ENCODE measurements at places on chromosomes 2 and 18.
A peak's percentile ranks its signal among the peaks of the same experiment; 100 is the strongest.

- no peak for DNase-seq
These were observed 3.0 kb downstream of the LBH start for GRCh38 chr2:30234180-30234971.

DNA sequence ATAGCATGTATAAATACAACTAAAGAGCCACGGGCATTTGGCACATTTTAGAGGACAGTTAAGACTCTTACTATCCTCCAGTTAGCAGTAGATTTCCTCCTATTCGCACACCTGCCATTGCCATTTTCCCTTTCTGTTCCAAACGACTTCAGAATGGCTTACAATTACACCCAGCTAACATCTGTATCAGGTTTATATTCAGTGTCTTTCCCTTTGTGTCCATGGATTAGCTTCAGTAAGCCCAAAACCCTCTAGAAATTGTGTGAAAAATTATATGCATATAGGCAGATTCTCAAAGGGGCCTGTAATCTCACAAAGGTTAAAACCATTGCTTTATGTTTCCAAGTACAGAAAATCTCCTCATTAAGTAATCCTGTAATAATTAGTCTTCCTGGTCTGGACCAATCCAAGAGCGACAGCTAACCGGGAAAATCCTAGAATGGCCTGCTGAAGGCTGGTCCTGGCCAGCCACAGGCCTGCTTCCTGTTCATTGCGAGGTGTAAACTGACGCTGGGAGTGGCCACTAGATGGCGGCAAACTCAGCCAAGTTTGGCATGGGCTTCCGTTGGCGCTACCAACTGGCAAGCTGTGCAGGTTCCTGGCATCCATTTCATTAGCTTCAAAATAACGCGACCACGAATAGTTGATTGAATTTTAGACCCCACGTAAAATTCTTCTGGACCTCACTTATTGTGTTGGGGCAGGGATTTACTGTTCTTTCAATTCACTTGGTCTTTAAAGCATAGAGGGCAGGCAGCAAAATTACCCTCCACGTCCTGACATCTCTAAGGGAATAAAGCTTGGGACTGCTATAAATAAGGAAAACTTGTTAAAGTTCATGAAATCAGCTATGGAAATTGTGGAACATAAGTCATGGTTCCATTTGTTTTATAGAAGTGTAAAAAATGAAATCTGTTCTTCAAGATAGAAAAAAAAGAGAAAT lies 17.1 kb downstream of the ARHGAP25 start:
- DNase-seq, result peak; percentile 79

DNA sequence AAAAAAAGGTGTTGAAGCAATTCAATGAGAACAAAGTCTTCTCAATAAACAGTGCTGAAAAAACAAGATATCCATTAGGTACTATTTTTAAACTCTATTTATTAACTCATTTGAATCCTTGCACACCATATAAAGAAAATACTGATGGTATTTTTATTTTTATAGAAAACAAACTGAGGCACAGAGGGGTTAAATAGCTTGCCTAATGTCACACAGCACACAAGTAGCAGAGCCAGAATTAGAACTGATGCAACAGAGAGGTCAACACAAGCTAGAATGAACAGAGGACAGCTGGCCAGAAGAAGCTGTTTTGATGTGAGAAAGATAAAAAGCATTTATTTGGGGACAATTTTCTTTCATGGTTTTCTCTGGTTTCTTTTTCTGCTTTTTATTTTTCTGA lies 99.4 kb upstream of the RGPD4 start:
- DNase-seq, result no peak

- DNase-seq, result no peak
These were observed 26.1 kb downstream of the SLC4A10 start for GRCh38 chr2:161650116-161651015.

GRCh38 chr2:148926981-148927401 lies 52.0 kb downstream of the KIF5C start:
- DNase-seq, result no peak

GRCh38 chr2:54941248-54941984 lies 108.8 kb downstream of the RTN4 start:
- DNase-seq, result no peak

GRCh38 chr2:232361646-232362045 lies 16.9 kb upstream of the ALPP start:
- DNase-seq, result no peak

DNA sequence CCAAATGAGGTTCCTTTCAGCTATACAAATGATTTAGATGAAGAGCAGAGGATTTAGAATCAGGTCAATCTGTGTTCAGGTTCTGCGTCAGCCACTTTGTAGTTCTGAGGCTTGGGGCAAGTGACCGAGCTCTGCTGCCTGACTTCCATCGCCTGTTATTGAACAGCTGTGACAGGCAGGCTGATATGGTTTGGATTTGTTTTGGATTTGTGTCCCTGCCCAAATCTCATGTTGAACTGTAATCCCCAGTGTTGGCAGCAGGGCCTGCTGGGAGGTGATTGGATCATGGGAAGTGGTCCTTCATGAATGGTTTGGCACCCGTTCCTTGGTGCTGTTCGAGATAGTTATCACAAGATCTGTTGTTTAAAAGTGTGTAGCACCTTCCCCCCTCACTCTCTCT lies 18.6 kb downstream of the TYMS start:
- no peak for DNase-seq

DNA sequence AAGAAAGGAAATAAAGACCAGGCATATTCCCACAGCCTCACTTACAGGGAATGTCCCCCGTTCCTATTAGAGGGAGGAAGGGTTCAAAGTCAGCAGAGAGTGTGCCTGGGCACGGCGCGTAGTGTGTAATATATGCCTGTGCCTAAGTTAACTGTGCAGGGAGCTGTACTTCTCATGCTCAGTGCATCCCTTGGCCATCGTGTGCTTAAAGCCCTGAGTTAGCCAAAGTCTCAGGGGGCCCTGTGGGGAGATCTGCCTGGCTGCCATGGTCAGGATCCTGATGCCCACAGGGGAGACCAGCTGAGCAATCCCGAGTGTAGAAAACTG lies 48.4 kb downstream of the TEX51 start:
- DNase-seq, result no peak

GRCh38 chr2:5911718-5912117 lies 219.5 kb downstream of the SOX11 start:
- DNase-seq, result no peak

GRCh38 chr2:168912901-168913369 lies 11.8 kb downstream of the G6PC2 start:
- DNase-seq, result peak; percentile 29

DNA sequence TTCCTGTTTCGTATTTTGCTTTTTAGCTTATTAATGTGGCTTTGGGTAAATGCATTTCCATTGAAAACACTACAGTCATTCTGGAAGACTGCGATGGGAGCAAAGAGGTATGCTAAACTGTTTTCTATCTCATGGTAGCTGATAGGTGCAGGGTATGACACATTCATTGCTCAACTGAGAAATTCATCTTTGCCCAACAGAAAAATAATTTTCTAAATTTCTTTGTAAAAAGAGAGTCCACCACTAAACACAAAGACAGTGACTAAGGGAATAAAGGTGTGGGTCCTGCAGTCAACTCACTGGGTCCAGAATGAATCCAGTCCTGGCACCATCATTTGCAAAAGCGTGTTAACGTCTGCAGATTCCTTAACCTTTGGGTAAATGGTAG lies 19.9 kb downstream of the ERMN start:
- DNase-seq, result no peak

- no peak for DNase-seq
These were observed 412.4 kb upstream of the LRATD1 start for GRCh38 chr2:14220101-14220500.

DNA sequence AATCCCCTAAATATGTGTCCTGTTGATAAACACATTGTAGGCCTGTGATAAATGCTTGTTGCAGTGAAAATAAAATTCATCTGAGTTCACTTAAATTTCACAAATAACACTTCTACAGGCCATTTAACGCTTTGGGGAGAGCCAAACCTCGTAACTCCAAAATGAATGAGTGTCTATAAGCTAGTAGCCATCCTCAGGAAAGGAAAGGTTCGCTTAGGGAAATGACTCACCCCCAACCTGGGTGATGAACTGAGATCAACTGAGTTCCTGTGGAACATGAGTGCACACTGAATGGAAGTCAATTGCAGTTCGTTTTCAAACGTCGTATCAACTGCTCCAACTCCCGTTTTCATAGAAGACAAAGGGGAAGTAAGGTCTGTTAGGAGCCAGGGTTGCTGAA lies 527.6 kb upstream of the ID2 start:
- no peak for DNase-seq

- no peak for DNase-seq
These were observed 328.1 kb downstream of the NR4A2 start for GRCh38 chr2:156004459-156004858.

GRCh38 chr2:220981926-220982325 lies 590.2 kb downstream of the EPHA4 start:
- DNase-seq, result no peak

DNA sequence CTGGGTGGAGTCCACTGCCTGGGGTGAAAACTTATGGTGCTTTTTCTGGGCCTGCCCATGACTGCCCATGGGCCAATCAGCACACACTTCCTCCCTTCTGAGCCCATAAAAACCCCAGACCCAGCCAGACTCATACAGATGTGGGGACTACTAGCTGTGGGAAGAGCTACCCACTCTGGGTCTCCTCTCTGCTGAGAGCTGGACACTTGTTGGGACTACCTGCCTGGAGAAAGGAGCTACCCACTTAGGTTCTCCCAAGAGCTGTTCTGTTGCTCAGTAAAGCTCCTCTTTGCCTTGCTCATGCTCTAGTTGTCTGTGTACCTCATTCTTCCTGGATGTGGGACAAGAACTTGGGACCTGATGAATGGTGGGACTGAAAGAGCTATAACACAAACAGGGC lies 119.6 kb upstream of the SLC38A11 start:
- no peak for DNase-seq

DNA sequence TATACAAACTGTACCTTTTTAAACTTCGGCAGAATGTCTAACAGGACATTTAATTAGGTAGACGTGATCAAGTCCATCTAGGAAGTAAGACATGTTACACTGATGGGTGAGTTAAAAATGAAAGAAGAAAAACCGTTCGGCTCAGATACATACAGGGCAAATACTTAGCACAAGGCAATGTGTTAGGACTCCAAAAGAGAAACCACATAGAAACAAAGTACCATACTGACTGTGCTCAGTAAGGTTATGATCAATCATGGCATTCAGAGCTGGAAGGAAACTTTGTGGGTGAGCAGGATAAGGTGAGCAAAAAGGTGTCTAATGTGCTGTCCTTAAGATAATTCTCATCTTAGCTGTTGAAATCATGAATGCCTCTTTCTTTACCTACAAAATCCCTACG lies 211.9 kb downstream of the STK39 start:
- DNase-seq, result no peak

DNA sequence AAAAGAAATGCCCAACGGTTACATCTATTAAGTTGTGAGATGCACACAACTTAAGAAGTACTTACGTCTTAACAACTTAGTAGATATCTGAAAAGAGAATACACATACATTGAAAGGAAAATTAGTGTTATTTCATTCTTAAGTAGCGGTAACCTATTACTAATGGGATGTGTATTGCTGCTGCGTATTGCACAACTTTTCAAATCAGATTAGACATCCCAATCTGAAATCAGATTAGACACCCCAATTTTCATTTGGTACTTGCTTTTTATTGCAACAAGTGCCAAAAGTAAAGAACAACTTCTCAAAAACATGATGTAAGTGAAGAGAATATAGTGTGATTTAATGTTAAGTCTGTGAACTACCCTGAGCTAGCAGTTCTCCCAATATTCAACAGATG lies 155.5 kb downstream of the DSC3 start:
- no peak for DNase-seq

GRCh38 chr2:6443061-6443823 lies 422.5 kb downstream of the CMPK2 start:
- no peak for DNase-seq

All from amygdala (tissue), 56 donors.